Activated naive CD8-positive, alpha-beta T cell treated with anti-CD3 and anti-CD28 coated beads, Interleukin-2, amount 50 U/mL, for 24 hours (primary cell): ENCODE measurements at places on chromosomes 2 and 18.

DNA sequence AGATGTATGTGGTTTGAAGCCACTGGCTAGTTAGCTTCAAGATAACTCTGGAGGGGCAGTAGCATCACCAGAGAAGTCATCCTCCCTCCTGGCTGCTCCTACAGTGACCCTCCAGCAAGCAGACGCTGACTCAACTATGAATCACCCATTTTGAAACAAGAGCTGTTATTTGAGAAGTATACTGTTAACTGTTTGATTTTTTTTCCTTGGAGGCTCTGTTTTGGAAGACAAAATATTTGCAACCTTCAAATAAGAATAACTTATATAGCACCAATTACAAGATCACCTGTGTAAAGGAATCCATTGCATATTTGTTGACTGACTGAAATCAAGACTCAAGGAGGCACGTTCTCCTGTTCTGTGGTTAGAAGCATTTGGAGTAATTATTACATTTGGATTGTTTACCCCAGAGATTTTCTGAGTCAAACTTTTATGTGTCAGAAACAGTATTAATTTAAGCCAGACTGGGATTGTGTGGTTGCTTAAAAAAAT lies 313.8 kb downstream of the MTX2 start:
- no peak overlapping the region for H3K27ac ChIP-seq
- H3K27me3 ChIP-seq, result peaks cover 41% of the 10 kb centered on the region
- DNase-seq, result no peak
- H3K4me1 ChIP-seq, result peaks cover 4% of the 10 kb centered on the region
- H3K36me3 ChIP-seq, result no peaks in the 10 kb centered on the region

- peaks cover 2% of the 10 kb centered on the region for H3K36me3 ChIP-seq
- no peaks in the 10 kb centered on the region for H3K27me3 ChIP-seq
- H3K4me1 ChIP-seq, result no peaks in the 10 kb centered on the region
Measured at GRCh38 chr2:37993143-37993542, 68.1 kb downstream of the RMDN2 start.

- H3K36me3 ChIP-seq, result no peaks in the 10 kb centered on the region
- no peaks in the 10 kb centered on the region for H3K4me1 ChIP-seq
- H3K4me3 ChIP-seq, result no peak overlapping the region
- no peak overlapping the region for H3K27ac ChIP-seq
- no peak for DNase-seq
- H3K27me3 ChIP-seq, result no peaks in the 10 kb centered on the region
Measured at GRCh38 chr2:53220969-53221368, 546.6 kb upstream of the CHAC2 start.

GRCh38 chr2:25534455-25534854 lies 138.9 kb downstream of the DTNB start:
- no peak overlapping the region for H3K4me3 ChIP-seq
- H3K36me3 ChIP-seq, result no peaks in the 10 kb centered on the region
- no peak overlapping the region for H3K27ac ChIP-seq
- no peaks in the 10 kb centered on the region for H3K27me3 ChIP-seq
- DNase-seq, result no peak

- no peaks in the 10 kb centered on the region for H3K36me3 ChIP-seq
- no peak overlapping the region for H3K4me3 ChIP-seq
- H3K27me3 ChIP-seq, result peaks cover 2% of the 10 kb centered on the region
Measured at GRCh38 chr2:36405183-36405582, 49.6 kb downstream of the CRIM1 start.

- H3K4me3 ChIP-seq, result no peak overlapping the region
- H3K27me3 ChIP-seq, result no peaks in the 10 kb centered on the region
- no peak overlapping the region for H3K27ac ChIP-seq
Measured at GRCh38 chr18:675307-675706, 17.9 kb downstream of the TYMS start.

DNA sequence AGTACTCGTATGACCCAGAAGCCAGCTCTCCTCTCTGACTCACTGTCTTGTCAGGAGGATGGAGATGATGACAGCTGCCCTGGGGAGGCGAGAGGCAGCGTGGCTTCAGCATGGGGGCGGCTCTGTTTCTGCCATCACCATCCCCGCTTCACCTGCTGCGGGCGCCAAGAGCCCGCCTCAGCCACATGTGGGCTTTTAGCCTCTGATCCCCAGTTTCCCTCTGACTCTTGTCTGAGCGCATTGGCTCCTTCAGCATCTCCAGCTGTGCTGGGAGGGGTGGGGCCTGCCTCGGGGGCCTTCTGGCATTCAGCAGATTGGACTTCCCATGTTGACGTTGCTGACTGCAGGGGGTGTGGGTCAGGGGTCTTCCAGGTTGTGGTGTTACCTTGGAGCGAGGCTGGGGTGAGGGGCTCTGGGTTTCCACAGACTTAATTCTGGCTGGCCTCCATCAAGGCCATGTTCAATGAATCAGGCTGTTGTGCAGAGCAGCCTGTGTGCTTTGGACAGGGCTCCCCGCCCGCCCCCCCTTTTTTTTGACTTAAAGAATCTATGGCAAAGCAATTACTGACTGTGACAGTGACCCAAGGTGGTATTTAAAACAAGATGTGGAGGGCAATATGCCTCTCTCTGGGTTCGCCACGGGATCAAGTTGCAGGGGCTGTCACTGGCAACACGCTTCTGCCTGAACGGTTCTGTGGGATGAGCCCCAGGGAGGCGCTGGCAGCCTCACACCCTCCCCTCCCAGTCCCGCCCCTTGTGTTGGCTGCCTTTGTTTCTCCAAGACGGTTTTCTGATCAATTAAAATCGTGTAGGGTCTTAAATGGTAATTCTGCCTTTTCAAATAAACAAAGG lies 228.3 kb downstream of the LDLRAD4 start:
- peak; percentile 56 for DNase-seq
- H3K27ac ChIP-seq, result no peak overlapping the region
- H3K4me3 ChIP-seq, result no peak overlapping the region
- no peaks in the 10 kb centered on the region for H3K36me3 ChIP-seq
- peaks cover 22% of the 10 kb centered on the region for H3K4me1 ChIP-seq

DNA sequence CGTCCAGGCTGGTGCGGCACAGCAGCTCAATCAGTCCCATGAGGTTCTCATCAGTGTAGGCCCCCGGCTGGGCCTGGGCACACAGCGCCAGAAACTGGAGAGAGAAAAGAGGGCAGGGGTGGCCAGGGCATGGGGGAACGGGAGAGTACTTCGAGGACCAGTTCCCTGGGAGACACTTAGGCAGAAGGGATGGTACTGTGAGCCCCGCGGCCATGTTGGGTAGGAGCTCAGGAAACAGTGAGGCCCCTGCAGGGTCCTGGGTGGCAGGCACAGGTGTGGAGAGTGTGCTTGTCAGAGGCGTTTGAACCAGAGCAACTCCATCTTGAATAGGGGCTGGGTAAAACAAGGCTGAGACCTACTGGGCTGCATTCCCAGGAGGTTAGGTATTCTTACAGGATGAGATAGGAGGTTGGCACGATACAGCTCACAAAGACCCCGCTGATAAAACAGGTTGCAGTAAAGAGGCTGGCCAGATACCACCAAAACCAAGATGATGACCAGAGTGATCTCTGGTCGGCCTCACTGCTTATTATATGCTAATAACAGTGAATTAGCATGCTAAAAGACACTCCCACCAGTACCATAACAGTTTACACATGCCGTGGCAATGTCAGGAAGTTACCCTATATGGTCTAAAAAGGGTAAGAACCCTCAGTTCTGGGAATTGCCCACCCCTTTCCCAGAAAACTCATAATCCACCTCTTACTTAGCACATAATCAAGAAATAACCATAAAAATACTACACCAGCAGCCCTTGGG lies 51.9 kb upstream of the SEMA4C start:
- H3K36me3 ChIP-seq, result peaks cover 8% of the 10 kb centered on the region
- no peak for DNase-seq
- H3K27ac ChIP-seq, result no peak overlapping the region
- no peaks in the 10 kb centered on the region for H3K27me3 ChIP-seq

DNA sequence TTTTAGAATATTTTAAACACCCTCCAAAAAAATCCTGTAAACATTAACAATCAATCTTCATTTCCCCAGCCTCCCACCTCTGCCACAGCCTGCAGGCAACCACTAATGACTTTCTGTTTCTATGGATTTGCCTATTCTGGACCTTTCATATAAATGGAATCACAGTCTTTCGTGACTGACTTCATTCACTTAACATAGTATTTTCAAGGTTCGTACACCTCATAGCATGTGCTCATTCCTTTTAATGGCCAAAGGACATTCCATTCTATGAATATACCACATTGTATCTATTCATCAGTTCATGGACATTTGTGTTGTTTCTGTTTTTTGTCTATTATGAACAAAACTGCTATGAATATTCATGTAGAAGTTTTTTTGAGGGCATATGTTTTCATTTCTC lies 48.5 kb downstream of the NAT8 start:
- no peaks in the 10 kb centered on the region for H3K4me1 ChIP-seq
- no peak for DNase-seq
- H3K27ac ChIP-seq, result no peak overlapping the region
- H3K36me3 ChIP-seq, result peaks cover 7% of the 10 kb centered on the region

DNA sequence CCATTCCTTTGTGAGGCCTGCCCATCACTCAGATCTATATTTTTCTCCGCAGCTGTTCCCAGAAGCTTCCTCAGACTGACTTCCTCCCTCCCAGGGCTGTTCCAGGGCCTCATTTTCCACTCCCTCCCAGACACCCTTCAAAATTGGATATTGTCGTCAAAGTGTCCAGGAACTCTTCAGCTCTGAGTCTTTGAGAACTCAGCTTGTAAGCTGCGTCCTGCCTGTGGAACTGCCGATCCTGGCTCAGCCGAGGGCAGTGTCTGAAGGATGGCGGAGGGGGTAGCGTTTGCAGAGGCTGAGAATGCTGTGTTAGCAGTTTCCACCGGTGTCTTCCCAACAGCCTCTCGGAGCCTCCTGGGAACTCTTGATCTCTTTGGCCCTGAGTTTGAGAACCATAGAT lies 27.1 kb downstream of the NCK2 start:
- H3K4me1 ChIP-seq, result peaks cover 98% of the 10 kb centered on the region
- no peak overlapping the region for H3K4me3 ChIP-seq
- H3K27me3 ChIP-seq, result no peaks in the 10 kb centered on the region
- peak overlapping the region; percentile 92 for H3K27ac ChIP-seq

GRCh38 chr2:86598966-86599365 lies 24.7 kb downstream of the RNF103 start:
- H3K4me3 ChIP-seq, result no peak overlapping the region
- no peak for DNase-seq
- H3K27me3 ChIP-seq, result no peaks in the 10 kb centered on the region
- H3K4me1 ChIP-seq, result no peaks in the 10 kb centered on the region

DNA sequence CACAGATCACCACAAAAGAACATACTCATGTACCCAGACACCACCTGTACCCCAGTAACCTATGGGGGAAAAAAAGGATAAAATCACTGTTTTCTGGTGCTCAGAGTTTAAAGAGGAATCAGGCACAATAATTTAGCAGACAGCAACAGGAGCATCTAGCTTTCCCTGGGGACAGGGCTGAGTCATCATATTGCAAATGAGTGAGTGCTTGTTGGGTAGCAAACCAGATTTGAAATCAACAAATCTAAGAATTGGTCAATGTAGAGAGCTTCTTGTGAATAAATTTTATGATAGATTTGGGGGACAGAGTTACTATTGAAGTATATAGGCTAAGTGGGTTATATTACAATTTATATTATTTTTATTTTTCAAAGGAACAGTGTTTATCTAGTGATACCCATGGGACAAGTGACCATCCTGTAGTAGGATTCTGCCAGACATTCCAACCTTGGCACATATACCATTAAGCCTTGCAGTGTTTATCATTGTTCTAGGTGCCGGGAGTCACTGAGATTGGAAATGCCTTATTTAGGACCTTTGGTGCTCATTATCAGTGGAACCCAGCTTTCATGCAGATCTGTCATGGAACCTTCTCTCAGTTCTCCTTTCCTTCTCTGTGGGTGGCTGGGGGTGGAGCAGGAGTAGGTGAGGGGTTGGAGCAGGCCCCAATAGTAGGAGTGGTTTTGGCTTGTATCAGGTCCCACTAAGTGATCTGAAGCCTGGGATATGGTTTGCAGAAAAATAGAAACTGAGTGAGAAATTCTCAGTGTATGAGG lies 117.2 kb downstream of the CERS6 start:
- peaks cover 10% of the 10 kb centered on the region for H3K4me1 ChIP-seq
- H3K27me3 ChIP-seq, result no peaks in the 10 kb centered on the region
- DNase-seq, result no peak

DNA sequence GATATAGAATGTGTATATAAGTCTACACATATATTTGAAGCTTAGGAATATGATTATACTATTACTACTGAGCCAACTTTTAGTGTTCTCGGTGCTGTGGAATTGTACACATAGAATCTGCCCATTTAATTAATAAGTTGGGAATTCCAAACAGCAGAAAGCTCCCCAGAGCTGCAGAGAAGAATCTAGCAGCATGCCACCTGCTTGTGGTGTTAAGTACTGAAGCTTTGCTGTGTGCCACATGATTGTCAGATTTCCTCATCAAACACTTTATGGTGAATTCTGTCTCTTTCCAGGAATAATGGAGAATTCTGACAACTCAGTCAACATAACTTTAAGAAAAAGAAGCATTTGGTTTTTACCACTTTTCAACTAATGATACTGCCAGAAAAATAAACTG lies 117.8 kb downstream of the WDSUB1 start:
- H3K4me1 ChIP-seq, result peaks cover 3% of the 10 kb centered on the region
- no peak overlapping the region for H3K27ac ChIP-seq
- no peaks in the 10 kb centered on the region for H3K36me3 ChIP-seq
- no peaks in the 10 kb centered on the region for H3K27me3 ChIP-seq
- no peak for DNase-seq

DNA sequence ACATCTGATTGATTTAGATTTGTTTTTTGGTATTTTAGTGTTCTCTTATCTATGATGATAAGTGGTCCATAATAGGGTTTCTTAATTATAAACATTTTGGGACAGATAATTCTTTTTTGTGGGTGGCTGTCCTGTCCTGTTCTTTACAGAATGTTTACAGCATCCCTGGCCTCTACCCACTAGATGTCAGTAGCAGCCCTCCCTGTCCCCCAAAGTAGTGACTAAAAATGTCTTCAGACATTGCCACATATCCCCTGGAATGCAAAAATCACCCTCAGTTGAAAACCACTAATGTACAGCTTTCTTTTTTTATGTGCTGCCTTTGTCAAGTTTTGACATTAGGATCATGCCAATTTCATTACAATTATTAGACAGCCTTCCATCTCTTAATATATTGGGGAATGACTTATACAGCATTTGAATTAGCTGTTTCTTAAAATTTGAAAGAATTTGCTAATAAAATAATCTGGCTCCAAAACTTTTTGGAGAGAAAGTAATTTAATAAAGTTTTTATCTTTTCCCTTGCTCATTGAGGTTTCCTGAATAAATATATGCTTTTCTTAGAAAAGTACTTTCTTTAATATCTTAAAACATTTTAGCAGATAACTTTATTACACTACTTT lies 19.5 kb downstream of the WIPF1 start:
- DNase-seq, result no peak
- H3K27ac ChIP-seq, result peak overlapping the region; percentile 35
- no peaks in the 10 kb centered on the region for H3K27me3 ChIP-seq

GRCh38 chr2:31920962-31921361 lies 89.8 kb downstream of the MEMO1 start:
- H3K27me3 ChIP-seq, result no peaks in the 10 kb centered on the region
- H3K36me3 ChIP-seq, result peaks cover 17% of the 10 kb centered on the region
- no peak overlapping the region for H3K4me3 ChIP-seq
